ENCODE measurements at places on chromosomes 16 and 17.

GRCh38 chr17:81000631-81001357 lies 9.2 kb downstream of the CHMP6 start:
- no peak for DNase-seq

GRCh38 chr16:12434567-12434966 lies 369.1 kb downstream of the CPPED1 start:
- DNase-seq, result no peak

DNA sequence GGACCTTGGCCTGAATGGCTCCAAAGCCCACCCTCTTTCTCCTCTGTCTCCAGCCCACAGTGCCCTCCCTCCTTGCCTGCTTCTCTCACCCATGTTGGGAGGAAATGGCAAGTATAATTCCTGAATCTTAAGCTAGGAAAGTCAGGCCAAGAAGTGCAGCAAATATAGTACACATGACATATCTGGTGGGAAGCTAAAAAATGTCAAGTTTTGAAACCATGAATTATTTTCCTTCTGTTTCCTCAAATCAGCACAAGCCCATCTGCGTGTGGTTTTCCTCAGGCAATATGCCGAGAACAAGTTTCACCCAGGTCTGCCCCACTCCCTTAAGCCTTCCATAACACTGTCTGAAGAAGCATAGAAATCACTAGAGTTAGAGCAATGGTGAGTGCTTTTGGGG lies 502.8 kb upstream of the CDH11 start:
- DNase-seq, result no peak

GRCh38 chr17:43935926-43936261 lies 6.4 kb downstream of the PPY start:
- DNase-seq, result no peak

DNA sequence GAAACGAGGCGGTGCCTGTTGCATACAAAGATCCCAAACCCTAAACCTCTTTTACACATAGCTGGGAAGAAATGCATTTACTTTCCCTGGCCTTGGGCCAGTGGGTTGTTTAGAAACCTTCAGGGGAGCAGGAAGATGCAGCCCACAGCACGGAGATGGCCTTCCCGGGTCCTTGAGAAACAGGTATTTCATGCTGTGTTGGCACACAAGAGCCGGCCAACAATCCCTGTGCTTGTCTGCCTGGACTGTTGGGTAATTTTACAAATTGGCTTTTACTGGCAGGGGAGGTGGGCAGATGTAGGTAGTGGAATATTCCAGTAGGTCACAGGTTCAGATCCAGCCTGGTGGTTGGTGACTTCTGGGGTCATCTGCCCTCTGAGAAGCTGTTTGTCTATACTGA lies 148.0 kb downstream of the FOXL1 start:
- no peak for DNase-seq

GRCh38 chr17:8105957-8106398 lies 12.3 kb downstream of the ALOXE3 start:
- DNase-seq, result no peak

GRCh38 chr17:16215002-16215272 lies 397 bp downstream of the NCOR1 start:
- DNase-seq, result no peak

DNA sequence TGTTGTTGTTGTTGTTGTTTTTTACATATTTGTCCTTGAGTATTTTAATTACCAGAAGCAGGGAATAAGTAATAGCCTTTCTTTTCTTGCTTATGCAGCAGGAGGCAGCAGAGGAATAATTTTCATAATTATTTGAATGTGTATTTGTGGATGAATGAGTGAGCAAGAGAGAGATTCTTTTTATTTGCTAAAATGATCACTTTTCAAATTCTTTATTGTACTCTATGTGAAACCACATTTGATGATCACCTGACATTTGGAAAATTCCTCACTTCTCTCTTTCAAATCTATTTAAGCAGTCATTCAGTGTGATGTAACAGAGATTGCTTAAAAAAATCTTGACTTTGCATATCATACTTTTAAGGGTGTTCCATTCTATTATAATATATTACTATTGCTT lies 223.6 kb downstream of the BCAS3 start:
- no peak for DNase-seq

- DNase-seq, result no peak
Observed at GRCh38 chr16:83116274-83116892, 489.6 kb downstream of the CDH13 start.

DNA sequence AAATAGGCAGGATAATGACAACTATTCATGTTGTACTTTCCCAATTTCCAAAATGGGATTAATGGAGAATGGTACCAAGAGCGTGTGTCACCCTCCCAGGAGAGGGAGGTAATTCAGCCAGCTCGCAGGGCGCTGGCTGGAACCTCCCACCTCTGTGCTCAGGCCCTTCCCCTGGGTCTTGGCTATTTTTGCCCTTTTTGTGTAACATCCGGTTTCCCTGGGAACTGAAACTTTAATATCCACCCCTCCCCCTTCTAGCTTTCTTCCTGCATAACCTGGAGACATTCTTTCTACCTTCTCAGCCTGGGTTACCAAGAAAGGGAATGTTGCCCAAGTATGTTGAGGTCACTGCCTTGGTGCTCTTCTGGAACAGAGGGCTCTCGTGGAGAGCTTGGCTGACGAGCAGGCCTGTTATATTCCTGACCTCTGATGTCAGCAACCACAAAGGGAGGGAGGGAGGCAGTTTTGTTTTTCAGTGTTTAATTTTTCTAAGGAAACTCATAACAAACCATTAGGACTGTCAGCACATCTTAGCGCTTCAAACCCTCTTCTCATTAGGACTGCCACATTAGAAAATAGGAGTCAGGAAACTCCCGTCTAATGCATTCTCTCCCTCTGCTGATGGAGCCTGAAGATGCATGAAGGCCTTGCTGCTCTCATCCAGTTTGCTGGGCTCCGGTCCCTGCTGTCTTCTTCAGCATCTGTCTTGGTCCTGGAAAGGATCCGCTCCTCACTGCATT lies 25.6 kb downstream of the ITGB3 start:
- no peak for DNase-seq

GRCh38 chr16:67448580-67448979 lies 17.7 kb downstream of the HSD11B2 start:
- DNase-seq, result no peak

DNA sequence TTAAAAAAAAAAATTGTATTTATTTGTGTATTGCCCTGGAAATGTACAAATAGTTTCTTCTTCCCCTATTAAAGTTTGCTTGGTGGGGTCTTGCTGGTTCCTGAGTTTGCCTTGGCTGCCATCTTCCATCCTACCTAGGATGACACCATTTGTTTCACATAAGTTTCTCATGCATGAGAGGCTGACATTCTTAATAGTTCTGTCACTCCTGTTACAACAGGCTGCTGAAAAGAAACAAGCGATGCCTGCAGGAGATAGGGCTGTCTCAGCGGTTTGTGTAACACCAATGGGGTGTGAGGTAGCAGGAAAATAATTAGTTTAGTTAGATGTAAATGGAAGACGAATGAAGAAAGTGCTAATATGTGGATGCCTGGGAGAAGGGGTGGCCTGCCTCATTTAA lies 1000.9 kb upstream of the RBFOX1 start:
- DNase-seq, result no peak

DNA sequence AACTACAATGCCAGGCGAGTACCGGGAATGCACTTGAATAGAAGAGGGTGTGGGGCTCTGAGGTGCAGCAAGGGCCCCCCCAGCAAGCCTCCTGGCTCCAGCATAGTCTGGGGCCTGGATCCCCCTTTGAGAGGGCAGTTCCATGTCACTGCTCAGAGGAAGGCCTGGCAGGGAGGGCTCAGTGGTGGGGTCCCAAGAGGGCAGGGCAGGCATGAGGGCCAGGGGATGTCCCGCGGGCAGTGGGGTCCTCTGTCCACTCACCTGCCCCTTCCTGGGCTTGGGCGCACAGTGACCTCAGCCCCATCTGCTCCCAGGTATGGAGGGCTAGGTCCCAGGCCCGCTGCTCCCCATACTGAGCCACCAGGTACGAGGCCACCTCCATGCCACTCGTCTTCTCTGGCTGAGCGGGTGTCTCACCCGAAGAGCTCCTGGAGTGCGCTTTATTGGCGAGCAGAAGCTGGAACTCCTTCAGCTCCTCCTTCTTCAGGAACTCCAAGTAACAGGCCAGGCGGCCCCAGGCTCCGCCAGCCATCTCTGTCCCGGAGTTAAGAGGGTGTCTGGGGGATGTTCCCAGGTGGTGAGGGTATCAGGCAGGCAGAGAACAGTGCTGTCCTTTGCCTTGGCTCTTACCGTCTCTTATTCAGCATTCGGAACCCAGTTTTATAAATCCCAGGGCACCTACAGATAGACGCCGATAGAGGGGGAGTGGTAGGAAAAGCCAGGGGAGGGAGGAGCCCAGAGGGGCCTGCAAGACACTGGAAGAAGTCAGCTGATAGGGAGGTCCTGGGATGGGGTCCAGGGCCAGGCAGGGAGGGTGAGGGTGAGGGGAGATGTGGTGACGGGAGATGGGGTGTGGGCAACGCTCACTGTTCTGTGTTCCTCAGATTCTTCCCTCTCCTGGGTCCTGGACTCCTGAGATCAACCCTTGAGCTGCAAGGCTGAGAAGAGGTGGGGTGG lies 605 bp downstream of the NLRP1 start:
- DNase-seq, result no peak

DNA sequence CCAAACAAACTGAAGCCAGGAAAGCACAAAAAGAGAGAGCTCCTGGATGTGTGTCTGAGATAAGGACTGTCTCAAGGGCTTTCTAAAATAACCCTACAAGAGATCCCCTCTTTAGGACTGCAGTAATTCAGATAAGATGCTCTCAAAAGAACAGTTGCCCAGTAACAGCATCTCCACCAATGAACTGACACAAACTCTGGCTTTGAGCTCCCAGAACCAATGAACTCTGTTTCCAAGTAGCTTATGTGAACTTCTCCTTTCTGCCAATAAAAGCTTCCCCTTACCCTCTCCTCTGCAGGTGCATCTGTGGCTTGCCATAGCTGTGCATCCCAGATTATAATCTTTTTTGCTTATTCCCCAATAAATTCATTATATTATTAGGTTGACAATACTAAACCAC lies 421.5 kb downstream of the SLC39A11 start:
- DNase-seq, result no peak

DNA sequence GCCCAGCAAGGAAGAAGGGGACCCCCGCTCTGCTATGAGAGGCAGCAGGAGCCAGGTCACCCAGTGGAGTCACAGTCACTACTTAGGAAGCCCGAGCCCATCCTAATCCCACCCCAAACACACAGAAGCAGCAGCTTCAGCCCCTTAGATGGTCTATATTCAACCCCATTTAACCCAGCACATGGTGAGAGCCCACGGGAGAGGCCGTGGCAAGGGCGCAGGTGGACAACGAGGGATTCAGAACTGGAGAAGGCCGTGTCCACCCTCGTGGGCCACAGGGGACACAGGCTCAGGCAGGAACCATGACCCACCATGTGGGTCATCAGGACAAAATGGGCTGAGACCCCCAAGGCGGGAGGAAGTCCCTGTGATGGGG lies 1.6 kb upstream of the TRPV3 start:
- DNase-seq, result no peak

DNA sequence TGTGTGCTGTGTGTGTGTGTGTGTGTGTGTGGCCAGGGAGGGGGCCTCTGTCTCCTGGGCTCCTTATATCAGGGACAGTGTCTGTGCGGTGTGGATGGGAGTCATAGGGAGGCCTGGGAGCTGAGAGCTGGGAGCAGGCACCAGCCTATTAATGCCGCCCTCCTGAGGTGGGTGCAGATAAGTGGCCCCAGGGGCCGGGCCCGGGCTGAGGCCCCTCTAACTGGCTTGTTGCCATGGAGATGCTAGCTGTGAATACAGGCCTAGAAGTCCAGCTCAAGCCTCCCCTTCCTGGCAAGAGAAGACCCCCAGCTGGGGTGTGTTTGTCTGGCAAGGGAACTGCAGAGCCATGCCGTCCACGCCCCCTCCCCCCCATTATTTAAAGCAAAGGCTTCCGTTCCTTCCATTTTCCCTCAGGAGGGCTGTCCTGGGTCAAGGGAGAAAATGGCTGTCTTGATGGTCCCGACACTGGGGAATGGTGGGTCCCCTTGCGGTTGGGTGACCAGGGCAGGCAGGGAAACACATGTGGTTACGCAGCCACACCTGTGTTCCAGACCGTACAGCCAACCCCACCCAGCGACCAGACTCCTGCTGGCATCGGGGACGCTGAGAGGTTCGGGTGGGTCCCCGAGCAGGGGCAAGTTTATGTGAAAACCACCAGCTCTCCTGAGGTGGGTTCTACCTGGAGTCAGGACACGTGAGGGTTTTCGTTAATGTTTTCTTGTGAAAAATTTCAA lies 141.1 kb downstream of the MRM1 start:
- no peak for DNase-seq

DNA sequence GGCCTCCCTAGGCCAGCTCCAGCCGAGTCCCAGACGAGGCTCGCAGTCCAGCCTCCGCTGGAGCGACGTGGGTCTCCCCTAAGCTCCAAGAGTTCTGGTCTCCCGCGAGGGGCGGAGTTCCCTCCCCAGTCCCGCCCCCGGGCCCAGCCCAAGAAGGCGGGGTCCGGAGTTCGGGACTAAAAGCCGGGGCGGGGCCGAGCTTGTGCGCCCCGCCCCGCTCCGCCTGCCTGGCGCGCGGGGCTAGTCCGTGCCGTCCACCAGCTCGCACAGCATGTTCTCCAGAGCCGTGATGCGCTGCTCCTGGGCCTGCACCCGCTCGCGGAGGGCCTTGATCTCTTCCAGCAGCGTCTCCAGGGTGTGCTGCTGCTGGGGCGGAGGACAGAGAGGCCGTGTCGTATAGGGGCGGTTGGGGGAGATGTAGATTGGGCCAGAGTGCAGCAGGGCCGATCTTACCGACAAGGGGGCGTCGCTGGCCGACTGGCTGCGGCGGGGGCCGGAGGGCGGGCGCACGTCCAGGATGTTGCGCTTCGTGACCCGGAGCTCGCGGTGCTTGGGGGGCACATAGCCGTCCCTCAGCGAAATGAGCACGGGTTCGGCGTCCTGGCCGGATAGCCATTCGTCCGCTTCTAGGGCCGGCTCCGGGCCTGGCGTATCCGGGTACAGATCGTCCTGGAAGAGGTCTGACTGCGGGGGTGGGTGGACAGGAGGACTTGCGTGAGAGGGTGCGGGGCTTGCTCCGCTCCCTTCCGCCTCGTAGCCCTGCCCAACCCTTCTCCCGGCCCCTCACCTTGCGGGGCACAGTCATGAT lies 7.0 kb downstream of the CORO6 start:
- DNase-seq, result peak; percentile 81

- no peak for DNase-seq
Observed at GRCh38 chr16:2490190-2491105, 15.5 kb downstream of the TBC1D24 start.

DNA sequence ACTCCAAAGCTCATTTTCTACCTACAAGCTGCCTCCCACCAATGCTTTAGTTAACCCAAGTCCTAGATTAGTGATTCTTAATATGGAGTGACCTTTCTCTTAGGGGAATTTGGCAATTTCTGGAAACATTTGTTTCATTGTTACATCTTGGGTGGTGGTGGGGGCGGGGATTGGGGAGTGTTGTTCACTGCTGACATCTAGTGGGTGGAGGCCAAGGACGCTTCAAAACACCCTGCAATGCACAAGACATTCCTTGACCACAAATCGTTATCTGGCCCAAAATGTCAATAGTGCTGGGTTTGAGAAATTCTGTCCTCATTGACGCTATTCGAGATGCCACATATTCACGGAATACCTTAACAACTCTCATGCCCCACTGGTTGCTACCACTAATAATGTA lies 282.9 kb downstream of the RBFOX1 start:
- DNase-seq, result no peak

- DNase-seq, result no peak
Observed at GRCh38 chr16:3907586-3907985, 27.1 kb upstream of the CREBBP start.

GRCh38 chr17:70254735-70255460 lies 85.6 kb downstream of the KCNJ2 start:
- no peak for DNase-seq

Measured in activated naive CD4-positive, alpha-beta T cell (primary cell).